DND-41 (cell line): ENCODE measurements at places on chromosomes 1 and 21.
A peak's percentile ranks its signal among the peaks of the same experiment; 100 is the strongest.

- H3K27me3 ChIP-seq: peaks cover 5% of the 10 kb centered on the region
- H3K4me1 ChIP-seq: no peaks in the 10 kb centered on the region
- H3K27ac ChIP-seq: no peak overlapping the region
- DNase-seq: no peak
These were observed 55.4 kb downstream of the SGIP1 start for GRCh38 chr1:66589326-66589725.

DNA sequence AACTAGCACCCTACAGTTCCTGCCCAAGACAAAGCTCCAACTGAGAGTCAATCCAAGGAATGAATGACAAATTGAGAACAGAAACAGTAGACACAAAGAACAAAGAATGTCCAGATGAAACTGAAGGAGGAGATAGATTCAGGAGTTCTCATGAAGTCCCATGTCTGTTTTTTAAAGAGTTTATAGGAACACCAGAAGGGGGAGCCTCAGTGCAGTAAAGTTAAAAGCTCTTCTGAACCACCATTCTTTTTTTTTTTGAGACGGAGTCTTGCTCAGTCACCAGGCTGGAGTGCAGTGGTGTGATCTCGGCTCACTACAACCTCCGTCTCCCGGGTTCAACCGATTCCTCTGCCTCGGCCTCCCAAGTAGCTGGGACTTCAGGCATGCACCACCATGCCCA is 323.6 kb downstream of the MRPL39 start:
- H3K4me1 ChIP-seq: no peaks in the 10 kb centered on the region
- no peaks in the 10 kb centered on the region for H3K36me3 ChIP-seq
- H3K27ac ChIP-seq: no peak overlapping the region
- H3K4me3 ChIP-seq: no peak overlapping the region
- DNase-seq: no peak
- H3K27me3 ChIP-seq: no peaks in the 10 kb centered on the region

DNA sequence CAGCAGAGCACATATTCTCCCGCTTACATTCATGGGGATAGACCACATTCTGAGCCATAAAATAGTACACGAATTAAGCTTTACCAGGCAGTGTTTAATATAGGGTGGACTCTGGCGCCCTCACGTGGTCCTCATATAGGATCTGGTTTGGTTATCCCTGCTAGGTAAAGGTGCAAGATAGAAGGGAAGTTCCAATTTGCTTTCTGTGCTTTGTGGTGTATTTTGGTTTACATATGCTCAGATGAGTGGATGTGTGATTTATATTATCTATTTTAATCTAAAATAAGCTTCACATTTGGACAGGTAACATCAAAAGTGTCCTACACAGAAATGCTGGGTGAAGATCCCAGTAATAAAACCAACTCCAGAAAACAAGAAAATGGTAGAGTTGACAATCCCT is 3.6 kb downstream of the CR1 start:
- H3K27ac ChIP-seq: no peak overlapping the region
- H3K4me3 ChIP-seq: no peak overlapping the region
- peak; percentile 77 for DNase-seq
- H3K4me1 ChIP-seq: peaks cover 16% of the 10 kb centered on the region

DNA sequence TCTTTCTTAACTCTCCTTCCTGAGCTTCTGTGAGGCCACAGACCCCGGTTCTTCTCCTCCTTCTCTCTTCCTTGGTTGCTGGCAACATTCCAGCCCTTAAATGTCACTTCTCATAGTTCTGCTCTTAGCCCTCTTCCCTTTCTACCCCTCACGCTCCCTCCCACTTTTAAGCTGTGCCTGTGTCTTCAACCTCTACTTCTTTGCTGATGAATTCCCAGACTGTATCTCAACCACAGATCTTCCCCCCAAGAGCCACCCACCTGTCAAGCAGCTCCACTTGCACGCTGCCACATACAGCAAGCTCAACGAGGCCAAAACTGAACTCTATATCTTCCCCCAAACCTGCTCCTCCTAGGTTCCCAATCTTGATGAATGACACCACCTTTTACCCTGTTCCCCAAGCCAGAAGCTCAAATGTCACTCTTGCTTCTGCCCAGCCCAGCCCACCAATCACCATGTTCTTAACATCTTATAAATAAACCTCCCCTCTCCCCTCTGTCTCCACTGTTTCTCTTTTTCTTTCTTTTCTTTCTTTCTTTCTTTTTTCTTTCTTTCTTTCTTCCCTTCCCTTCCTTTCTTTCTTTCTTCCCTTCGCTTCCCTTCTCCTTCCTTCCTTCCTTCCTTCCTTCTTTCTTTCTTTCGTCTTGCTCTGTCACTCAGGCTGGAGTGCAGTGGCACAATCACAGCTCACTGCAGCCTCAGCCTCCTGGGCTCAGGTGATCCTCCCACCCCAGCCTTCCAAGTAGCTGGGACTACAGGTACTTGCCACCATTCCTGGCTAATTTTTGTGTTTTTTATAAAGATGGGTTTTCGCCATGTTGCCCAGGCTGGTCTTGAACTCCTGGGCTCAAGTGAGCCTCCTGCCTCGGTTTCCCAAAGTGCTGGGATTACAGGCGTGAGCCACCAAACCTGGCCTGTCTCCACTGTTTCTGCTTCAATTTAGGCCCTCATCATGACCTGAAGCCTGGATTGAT is 19.8 kb upstream of the PTP4A2 start:
- H3K4me1 ChIP-seq: peaks cover 65% of the 10 kb centered on the region
- H3K4me3 ChIP-seq: no peak overlapping the region
- H3K27me3 ChIP-seq: no peaks in the 10 kb centered on the region
- H3K27ac ChIP-seq: peak overlapping the region; percentile 80

DNA sequence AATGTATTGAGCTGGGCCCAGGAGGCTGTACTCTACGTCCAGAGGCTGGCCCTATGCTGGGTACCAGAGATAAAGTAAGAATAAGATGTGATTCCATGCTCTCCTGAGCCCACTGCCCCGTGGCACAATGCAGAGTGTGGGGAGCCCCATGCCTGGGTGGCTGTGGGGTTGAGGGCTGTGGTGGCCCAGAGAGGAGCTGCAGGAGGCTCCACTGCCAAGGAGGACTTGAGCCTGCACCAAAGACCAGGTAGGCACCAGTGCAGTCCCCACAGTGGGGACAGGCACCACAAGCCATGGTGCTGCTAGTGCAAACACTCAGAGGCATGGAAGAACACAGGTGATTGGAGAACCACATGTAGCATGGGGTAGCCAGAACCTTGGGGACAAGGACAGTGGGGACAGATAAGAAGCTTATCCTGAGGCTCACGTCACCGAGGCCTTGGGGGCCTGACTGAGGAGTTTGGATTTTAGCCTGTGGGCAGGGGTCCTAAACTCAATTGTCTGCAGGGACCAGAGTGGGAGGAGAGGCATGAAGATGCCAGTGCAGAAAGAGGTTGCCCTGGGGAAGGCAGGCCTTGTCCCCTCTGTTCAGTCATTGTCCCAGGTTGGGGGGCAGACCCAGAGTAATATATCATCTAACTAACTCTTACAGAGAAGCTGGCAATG is 21.9 kb upstream of the EPS8L3 start:
- peaks cover 14% of the 10 kb centered on the region for H3K4me1 ChIP-seq
- no peak overlapping the region for H3K27ac ChIP-seq
- no peak for DNase-seq
- H3K27me3 ChIP-seq: no peaks in the 10 kb centered on the region

- H3K36me3 ChIP-seq: no peaks in the 10 kb centered on the region
- peaks cover 5% of the 10 kb centered on the region for H3K27me3 ChIP-seq
- no peak overlapping the region for H3K27ac ChIP-seq
- H3K4me3 ChIP-seq: no peak overlapping the region
These were observed 10.6 kb downstream of the CBR1 start for GRCh38 chr21:36080386-36080785.

- H3K27ac ChIP-seq: no peak overlapping the region
- peaks cover 8% of the 10 kb centered on the region for H3K36me3 ChIP-seq
- H3K4me1 ChIP-seq: no peaks in the 10 kb centered on the region
- DNase-seq: no peak
- no peak overlapping the region for H3K4me3 ChIP-seq
These were observed 49.4 kb downstream of the ILDR2 start for GRCh38 chr1:166925810-166926478.

GRCh38 chr1:46819335-46819734 is 20.5 kb downstream of the CYP4B1 start:
- no peaks in the 10 kb centered on the region for H3K27me3 ChIP-seq
- no peak overlapping the region for H3K27ac ChIP-seq
- H3K4me1 ChIP-seq: no peaks in the 10 kb centered on the region
- H3K36me3 ChIP-seq: no peaks in the 10 kb centered on the region
- no peak for DNase-seq
- no peak overlapping the region for H3K4me3 ChIP-seq

DNA sequence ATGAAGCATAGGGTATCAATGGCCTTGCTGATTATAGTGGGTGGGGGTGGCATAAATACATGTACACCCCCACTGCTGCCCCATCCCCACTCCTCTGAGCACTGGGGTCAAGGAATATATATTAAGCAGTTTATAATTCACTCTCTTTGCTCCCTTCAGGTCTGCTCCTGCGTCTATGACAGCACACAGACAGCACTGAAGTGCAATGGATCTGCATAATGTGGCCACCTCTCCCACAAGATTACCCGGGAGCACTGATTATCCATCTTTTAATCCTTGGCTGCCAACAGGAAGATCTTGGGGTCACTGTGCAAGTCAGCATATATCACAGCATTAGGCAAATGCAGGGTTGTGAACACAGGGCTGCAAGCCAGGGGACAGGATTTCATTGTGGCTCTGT is 19.3 kb downstream of the RXRG start:
- H3K4me1 ChIP-seq: no peaks in the 10 kb centered on the region
- no peaks in the 10 kb centered on the region for H3K36me3 ChIP-seq
- H3K4me3 ChIP-seq: no peak overlapping the region
- peaks cover 46% of the 10 kb centered on the region for H3K27me3 ChIP-seq
- no peak for DNase-seq

DNA sequence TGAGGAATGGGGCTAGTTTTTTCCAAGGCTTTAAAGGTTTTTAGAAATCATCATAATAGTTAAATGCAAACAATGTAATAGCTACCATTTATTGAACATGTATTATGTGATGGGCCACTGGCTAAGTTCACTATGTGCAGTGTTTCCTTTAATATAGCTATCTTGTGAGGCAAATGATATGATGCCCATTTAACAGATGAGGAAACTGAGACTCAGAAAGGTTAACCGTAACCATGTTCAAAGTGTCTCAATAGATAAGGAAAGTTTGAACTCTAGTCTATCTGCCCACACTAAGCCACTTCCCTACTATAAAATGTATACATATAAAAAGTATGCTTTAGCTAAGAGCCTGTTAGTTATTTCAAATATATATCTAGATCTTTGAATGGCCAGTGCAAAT is 64.8 kb downstream of the GNG12 start:
- no peak for DNase-seq
- H3K4me3 ChIP-seq: no peak overlapping the region
- H3K27me3 ChIP-seq: peaks cover 39% of the 10 kb centered on the region
- no peaks in the 10 kb centered on the region for H3K4me1 ChIP-seq
- no peak overlapping the region for H3K27ac ChIP-seq
- H3K36me3 ChIP-seq: no peaks in the 10 kb centered on the region

DNA sequence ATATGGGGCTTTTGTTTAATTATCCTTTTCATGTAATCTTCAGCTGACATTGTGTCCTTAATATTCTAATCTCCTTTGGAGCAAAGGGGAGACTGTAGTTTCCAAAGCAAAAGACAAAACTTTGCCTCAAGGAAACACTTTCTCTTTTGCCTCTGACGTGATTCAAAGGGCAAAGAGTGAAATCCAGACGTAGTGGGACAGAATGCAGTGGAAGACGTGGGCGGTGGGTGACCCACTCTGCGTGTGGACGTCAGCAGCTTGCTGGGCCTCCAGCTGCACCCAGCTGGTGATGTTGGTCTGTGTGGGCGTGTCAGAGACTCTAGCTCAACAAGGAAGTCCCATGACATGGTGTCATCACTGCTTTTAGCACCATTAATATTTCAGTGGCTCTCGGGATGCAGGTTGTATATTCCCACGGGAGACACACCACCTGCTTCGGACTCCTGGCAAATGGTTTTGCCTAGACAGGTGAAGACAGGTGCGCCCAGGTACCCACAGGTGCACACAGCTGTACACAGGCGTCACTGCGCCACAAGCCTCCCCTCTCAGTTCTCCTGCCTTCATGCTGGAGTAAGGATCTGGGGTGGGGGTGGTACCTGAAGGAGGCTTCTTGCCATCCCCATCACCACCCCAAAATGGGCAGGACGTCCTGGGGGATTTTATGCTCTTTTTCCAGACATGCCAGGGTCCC is 292.1 kb upstream of the VAMP3 start:
- no peak for DNase-seq
- H3K4me1 ChIP-seq: no peaks in the 10 kb centered on the region
- peaks cover 4% of the 10 kb centered on the region for H3K27me3 ChIP-seq
- H3K36me3 ChIP-seq: no peaks in the 10 kb centered on the region
- no peak overlapping the region for H3K27ac ChIP-seq

- H3K4me1 ChIP-seq: peaks cover 29% of the 10 kb centered on the region
- H3K27me3 ChIP-seq: no peaks in the 10 kb centered on the region
- H3K36me3 ChIP-seq: no peaks in the 10 kb centered on the region
- no peak overlapping the region for H3K4me3 ChIP-seq
These were observed 161.8 kb upstream of the IRF2BP2 start for GRCh38 chr1:234771642-234772344.

DNA sequence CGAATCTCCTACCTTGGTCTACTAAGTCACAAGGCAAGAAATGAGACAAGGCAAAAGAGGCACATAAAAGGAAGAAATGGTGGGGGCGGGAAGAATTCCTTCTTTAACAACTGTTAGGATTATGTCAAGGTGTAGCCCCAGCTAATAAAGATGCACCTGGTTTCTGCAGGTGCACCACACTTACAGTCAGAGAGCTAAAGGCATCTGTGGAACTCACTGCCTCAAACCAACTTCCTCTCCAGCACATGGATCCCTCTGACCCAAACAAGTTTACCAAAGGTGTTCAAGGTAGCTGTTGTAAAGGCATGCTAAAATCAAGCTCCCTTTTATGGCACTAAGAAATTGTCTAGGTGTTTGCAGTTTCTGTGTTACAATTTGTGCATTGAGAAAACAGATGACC is 38.1 kb downstream of the TGFBR3 start:
- no peak for DNase-seq
- H3K4me3 ChIP-seq: no peak overlapping the region
- no peak overlapping the region for H3K27ac ChIP-seq
- H3K4me1 ChIP-seq: no peaks in the 10 kb centered on the region
- H3K27me3 ChIP-seq: peaks cover 3% of the 10 kb centered on the region

DNA sequence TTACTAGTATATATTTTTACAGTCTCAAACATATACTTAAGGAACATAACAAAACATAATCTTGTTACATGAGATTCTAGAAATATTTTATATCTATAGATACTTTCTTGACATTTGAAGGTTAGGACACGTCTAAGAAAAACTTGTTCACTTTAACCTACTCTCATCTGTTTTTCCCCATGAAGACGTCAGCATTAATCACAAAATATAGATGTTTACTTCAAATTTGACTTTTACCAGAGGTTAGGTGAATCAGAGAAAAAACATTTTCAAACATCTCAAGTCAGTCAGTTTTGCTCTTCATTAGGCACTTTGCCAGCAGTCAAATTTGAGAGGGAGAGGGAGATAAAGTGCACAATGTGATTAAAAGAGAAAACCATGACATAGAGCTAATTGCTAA is 47.7 kb downstream of the BRINP3 start:
- DNase-seq: no peak
- no peak overlapping the region for H3K27ac ChIP-seq
- H3K36me3 ChIP-seq: no peaks in the 10 kb centered on the region
